NCI-H524 treated with DMSO at 0.1 percent for 48 hours (cell line): ENCODE measurements at places on chromosomes 3 and 15.

DNA sequence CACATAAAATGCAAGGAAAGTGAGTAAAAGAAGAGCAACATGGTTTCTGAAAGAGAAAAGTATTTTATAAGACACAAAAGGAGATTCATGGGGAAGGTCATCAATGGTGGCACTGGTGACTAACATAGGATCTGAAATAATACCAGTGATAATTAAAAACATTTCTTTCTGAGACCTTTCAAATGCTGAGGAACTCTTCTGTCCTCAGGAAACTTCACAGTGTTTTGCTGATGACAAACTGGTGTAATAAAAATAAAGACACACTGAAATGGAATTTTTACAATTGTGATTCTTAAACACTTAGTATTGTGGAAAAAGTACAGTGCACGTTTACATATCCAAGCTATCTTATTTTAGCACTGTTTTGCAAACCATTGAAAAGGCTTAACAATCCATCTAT, 80.4 kb upstream of the ZBTB20 start:
- DNase-seq: no peak

- DNase-seq: no peak
Observed at GRCh38 chr15:82890995-82891390, 61.5 kb downstream of the HOMER2 start.

- no peak for DNase-seq
Observed at GRCh38 chr15:52013151-52013791, 5.7 kb upstream of the MAPK6 start.

DNA sequence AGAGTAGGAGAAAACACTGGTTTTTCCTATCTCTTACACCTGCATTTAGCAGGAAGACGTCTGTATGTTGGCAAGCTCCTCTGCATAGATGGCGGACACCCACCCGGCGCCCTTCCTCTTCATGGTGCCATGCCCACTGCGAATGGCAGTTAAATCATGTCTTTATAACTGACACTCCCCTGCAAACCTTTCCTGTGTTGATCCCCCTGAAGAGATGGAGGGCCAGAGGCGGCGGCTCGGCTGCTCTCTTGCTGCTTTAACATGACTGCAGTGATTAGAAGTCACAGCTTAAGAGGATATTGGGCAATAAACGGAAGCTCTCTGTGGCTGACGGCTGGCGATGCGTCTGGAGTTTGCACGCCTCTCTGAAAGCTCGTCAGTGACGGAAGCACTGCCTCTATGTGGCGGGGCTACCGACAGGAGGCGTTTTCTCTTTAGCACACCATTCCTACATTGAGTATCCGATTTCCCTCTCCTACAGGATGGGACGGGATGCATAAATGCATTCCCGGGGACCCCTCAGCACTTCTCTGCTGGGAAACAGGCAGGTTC, 25.5 kb upstream of the SNRPA1 start:
- no peak for DNase-seq

- no peak for DNase-seq
Observed at GRCh38 chr3:181458857-181459256, 252.9 kb upstream of the SOX2 start.

- peak; percentile 83 for DNase-seq
Observed at GRCh38 chr3:123881771-123882170, 2.4 kb downstream of the MYLK start.

- no peak for DNase-seq
Observed at GRCh38 chr15:63880744-63881143, 47.0 kb upstream of the HERC1 start.

DNA sequence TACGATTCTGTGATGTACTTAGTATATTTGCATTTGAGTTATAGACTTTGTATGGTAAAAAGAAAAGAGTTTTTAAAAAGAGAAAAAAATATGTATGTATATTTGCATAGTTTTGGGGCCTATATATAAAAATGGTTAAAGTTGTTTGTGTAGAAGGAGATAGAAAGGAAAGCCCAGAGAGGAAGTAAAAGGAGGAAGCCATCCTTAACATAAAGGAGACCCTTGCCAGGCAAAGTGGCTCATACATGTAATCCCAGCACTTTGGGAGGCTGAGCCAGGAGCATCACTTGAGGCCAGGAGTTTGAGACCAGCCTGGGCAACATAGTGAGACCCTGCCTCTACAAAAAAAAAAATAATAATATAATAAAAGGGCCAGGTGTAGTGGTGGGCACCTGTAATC, 8.4 kb downstream of the SNAP23 start:
- no peak for DNase-seq

DNA sequence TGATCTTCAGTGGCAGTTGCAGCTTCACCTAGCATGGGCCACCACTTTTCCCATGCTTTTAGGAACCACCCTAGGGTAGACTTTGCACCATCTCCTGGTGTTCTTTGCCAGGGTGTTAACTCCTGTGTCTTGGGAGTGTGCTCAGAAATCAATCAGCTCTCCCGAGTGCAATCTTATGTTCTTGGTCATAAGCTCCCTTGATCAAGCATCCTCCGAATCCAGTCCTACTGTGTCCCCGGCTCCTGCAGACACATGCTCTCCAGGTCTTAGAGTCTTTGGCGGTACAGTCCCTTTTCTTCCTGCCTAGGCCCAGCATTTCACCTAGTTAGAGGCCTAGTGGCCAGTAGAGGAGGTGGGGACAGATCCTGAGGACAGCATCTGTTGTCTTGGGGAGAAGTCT, 74.7 kb upstream of the SYN2 start:
- DNase-seq: no peak

GRCh38 chr3:7766530-7766929, 735.1 kb upstream of the LMCD1 start:
- no peak for DNase-seq

- no peak for DNase-seq
Observed at GRCh38 chr3:94009608-94010007, 18.8 kb downstream of the STX19 start.

- no peak for DNase-seq
Observed at GRCh38 chr15:89662893-89663626, 7.8 kb upstream of the KIF7 start.
